ENCODE measurements at places on chromosomes 2 and 18.

- no peak for DNase-seq
These were observed 403.3 kb downstream of the METTL4 start for GRCh38 chr18:2168022-2168421.

- no peak for DNase-seq
These were observed 56.1 kb downstream of the INHBB start for GRCh38 chr2:120402067-120402433.

GRCh38 chr2:100941646-100942240 is 60.3 kb upstream of the RPL31 start:
- no peak for DNase-seq

DNA sequence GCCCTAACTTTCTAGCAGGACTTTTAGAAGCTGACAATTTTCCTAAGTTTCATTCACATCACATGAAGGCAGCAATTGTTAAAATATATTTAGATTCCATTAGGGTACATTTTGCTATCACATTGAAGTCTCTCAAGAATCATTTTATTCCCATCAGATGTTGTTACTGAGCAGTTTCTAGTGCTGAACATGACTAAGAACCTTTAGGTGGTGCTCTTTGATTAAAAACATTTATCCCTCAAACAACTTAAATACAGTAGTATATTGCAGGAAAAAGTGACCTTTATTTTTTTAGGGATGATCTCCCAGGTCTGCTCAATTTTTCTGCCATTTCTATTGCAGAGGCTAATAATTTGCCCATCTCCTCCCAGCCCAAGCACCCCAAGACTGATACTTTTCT is 22.9 kb upstream of the NARS1 start:
- DNase-seq = no peak

GRCh38 chr18:75809151-75809925 is 381.8 kb upstream of the SMIM21 start:
- peak; percentile 53 for DNase-seq

DNA sequence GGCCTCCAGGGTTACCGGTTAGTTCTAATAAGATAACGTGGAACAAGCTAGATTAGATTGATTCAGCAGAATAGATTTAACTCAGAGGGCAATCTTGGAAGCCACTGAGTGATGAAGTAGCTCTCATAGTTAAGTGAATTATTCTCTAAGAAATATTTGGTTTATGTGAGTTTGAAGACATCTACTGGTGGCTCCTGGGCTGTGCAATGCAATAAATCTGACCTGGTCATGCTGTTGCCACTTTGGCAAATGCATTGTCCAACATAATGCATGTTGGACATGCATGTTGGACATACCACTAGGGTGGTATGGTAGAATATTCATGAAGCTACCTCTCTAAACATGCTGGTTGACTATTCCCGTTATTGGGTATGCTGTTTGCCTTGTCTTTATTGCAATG is 493.7 kb upstream of the VRK2 start:
- no peak for DNase-seq

DNA sequence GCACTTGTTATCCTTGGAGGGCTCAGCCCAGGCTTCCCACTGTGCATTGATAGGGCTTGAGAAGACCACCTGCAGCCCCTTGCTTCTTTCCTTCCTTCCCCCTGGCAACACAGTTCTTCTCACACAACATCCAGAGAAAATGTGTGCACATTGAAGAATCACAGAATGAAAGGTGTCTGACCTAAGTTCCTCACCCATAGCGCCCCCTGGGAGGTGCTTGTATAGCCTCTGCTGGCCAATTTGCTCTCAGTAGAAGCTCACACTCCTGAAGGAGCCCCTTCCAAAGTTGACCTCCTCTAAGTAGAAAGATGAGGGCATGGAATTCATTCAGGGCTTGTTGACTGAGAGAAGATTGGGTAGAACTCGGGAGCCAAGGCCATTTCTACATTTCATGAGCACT is 758.4 kb upstream of the KLHL29 start:
- DNase-seq = no peak

GRCh38 chr2:72198532-72199241 is 51.0 kb upstream of the CYP26B1 start:
- no peak for DNase-seq

DNA sequence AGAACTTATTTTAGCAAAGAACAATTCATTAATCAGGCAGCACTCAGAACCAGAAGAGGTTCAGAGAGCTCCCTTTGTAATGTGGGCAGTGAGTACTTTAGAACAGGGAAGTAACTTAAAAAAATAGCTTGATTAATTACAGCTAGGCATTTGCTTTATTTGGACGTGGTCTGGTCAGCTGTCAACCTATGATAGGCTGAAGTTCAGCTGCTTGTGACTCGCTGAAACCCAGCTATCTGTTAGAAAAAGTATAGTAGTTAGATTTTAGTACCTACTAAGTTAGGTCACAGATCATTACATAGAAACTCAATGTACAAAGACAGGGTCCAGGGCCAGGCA is 40.0 kb downstream of the PKDCC start:
- DNase-seq = no peak
